ENCODE measurements at places on chromosomes 7 and 10.
A peak's percentile ranks its signal among the peaks of the same experiment; 100 is the strongest.

DNA sequence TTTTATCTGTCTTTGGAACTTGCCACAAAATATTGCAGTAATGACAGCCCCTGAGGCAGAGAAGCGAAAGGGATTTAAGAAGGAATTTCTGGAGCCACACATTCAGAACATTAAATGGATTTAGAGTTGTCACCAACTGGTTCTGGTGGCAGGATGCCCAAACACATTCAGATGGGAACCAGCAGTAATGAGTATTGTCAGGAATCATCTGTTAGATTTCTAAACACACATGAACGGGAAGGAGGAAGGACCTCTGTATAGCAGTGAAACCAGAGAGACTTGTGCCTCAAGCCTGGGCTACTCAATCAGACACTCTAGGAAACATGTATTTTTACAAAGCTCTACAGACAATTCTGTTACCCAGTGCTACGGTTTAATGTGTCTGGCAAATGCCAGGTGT lies 103.8 kb upstream of the CCNY start:
- no peak for DNase-seq

DNA sequence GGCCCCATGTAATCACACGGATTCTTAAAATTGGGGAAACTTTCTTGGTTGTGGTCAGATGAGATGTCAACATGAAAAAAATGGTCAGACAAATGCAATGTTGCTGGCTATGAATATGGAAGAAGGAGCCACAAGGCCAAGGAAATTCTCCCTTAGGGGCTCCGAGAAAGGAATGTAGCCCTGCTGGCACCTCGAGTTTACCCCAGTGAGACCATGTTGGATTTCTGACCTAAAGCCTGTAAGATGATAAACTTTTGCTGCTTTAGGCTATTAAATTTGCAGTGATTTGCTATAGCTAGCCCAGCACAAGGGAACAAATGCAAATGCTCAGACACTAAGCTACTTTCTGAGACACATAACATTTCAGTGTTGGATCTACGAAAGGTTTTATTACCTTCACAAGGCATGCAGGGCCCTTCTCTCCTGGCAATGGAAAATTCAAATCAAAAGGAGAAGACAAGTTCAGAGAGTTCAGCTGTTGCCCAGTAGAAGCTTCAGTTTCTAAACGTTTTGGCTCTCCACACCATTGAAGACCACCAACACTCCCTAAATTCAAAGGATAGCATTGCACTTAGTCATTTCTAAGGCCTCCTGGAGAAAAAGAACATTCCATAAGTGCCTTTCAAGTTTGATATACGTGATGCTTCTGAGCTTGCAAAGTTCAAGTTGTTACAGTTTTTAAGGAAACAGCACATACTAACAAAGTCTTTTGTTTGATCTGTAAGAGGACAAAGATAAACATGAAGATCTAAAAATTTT lies 23.4 kb downstream of the MCMBP start:
- no peak for DNase-seq

- no peak for DNase-seq
Measured at GRCh38 chr7:2452074-2452507, 24.1 kb downstream of the GRIFIN start.

DNA sequence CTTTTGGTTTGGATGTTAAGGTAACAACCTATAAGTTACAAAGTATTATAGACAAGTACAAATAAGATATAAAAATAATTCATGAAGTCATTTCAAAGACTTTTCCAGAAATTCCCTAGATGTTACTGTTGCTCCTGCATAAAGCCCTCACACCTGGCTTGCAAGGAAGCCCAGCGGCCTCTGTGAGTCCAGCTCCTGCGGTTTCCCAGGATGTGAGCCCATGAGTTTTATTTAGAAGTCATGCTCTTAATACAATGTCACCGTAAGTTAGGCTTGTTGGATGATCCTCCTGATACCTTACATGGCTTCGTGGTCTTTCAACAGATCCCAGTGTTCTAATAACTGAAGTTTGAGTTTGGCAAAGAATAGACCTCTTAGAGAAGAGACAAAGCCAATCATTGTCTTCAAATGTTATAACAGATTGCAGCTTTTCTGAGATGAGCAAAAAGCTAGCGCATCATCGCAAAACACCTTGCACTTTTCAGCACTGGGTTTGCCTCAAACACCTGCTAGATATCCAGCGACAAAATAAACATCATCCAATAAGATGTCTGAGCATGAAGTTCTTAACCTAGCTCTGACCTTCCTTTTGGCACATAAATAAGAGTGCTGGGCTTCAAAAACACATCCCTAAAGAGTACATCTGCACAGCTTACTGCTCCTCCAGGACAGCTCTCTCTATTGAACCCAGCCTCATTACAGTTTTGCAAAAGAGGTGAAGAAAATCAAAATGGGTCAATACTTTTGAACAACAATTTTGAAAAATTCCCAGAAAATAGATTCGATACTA lies 3.6 kb downstream of the FAM171A1 start:
- DNase-seq: no peak

- no peak for DNase-seq
Measured at GRCh38 chr10:127977357-127978009, 70.6 kb downstream of the PTPRE start.

- DNase-seq: no peak
Measured at GRCh38 chr7:77846317-77847092, 47.9 kb downstream of the PHTF2 start.

- DNase-seq: no peak
Measured at GRCh38 chr7:42385912-42386311, 148.9 kb upstream of the GLI3 start.

DNA sequence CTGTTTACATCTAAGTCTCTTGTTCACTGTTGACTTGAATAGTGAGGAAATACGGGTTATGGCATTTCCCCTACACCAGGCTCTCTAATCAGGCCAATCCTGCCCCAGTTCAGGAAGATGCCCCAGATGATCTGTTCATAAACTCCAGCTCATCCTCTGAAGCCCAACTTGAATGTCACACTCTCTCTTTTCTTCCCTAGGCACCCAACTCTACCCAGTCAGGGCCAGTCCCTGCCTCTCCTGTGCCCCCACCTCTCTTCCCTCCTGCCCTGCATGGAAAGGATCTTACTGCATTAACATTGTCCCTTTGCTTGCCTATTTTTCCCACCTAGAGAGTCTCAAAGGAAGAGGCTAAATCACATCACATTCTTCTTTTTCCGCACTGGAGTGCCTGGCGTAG lies 10.6 kb upstream of the TRPV6 start:
- DNase-seq: no peak

DNA sequence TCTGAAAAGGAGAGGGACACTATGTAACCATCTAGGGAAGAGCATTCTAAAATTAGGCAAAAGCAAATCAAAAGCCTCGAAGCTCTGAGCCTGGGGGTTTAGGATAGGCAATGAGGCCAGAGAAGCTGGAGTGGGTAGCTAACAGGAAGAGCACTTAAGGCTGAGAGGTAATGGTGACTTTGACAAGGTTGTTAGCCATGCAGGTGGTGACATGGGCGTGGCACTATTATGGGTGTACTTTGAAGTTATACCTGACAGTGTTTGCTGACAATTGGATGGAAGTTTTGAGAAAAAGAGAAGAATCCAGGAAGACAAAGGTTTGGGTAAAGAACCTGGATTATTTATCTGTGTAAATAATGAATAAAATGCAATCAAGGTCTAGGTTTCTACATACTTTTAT lies 383.0 kb upstream of the SEMA3C start:
- DNase-seq: no peak

GRCh38 chr10:35192645-35193249 lies 66.1 kb downstream of the CREM start:
- DNase-seq: no peak

- no peak for DNase-seq
Measured at GRCh38 chr10:35611750-35612149, 6.6 kb downstream of the GJD4 start.

- DNase-seq: peak; percentile 62
Measured at GRCh38 chr10:84194424-84195043, at the start of gene CDHR1. Gene CDHR1 (plus strand): TSS chr10:84194537. CDS start chr10:84194761, 224 bp downstream.

DNA sequence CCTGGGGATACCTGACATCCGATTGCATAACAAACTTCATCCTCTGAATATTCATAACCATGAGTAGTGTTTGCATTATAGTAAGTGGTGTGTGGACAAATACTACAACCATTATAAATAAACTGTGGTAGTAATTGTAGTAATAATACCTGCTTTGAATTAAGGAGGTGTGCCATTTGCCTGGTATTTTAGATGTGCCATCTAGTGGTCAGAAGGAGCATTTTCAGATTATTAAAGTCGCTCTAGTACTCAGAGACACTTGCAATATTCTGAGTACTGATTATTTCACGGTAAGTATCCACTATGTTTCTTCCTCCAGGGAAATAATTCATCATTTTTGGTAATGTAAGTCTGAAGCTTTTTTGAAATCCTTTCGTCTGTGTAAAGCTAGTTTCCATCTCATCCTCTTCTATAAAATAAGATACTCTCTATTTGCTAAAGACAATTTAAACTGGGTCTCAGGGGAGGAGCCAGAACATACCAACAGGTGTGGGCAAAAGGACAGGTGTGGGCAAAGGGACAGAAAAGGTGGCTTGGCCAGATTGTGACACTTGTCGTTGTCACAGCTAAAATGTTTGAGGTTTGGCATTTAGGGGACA lies 115.3 kb upstream of the WDR11 start:
- peak; percentile 13 for DNase-seq

- no peak for DNase-seq
Measured at GRCh38 chr7:7344583-7344982, 162.2 kb downstream of the C1GALT1 start.

- no peak for DNase-seq
Measured at GRCh38 chr7:1670894-1671593, 967 bp downstream of the ELFN1 start.

GRCh38 chr10:3563298-3563697 lies 221.7 kb downstream of the KLF6 start:
- no peak for DNase-seq
